Stomach (tissue), 19 donors: ENCODE measurements at places on chromosomes 1 and 21.

- no peak for DNase-seq
These were observed 171.6 kb downstream of the S1PR1 start for GRCh38 chr1:101408212-101409042.

- peak; percentile 30 for DNase-seq
These were observed 188.0 kb downstream of the RERE start for GRCh38 chr1:8629241-8630091.

DNA sequence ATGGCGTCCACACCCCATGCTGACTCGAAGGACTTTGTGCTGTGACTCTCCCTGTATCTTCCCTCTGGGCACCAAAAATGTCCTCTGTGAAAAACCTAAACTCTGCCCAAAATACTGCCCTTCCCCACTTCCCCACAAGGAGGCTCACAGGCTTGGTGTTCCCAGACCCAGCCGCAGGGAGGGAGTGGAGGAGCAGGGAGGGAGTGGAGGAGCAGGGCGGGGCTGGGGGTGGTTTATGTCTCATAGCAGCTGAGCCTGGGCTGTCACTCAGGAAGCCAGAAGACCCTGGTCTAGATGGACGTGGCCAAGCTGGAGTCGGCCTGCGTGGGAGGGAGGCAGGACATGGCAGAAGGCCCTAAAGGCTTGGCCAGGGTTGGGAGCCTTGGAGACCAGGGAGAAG lies 461.7 kb downstream of the PTPRU start:
- peak; percentile 58 for DNase-seq

- no peak for DNase-seq
These were observed 12.7 kb downstream of the UTP11 start for GRCh38 chr1:38025233-38025632.

GRCh38 chr1:233326319-233326718 lies 1.2 kb upstream of the MAP3K21 start:
- DNase-seq = no peak

- DNase-seq = no peak
These were observed 48.3 kb upstream of the LAMC2 start for GRCh38 chr1:183137782-183138181.

DNA sequence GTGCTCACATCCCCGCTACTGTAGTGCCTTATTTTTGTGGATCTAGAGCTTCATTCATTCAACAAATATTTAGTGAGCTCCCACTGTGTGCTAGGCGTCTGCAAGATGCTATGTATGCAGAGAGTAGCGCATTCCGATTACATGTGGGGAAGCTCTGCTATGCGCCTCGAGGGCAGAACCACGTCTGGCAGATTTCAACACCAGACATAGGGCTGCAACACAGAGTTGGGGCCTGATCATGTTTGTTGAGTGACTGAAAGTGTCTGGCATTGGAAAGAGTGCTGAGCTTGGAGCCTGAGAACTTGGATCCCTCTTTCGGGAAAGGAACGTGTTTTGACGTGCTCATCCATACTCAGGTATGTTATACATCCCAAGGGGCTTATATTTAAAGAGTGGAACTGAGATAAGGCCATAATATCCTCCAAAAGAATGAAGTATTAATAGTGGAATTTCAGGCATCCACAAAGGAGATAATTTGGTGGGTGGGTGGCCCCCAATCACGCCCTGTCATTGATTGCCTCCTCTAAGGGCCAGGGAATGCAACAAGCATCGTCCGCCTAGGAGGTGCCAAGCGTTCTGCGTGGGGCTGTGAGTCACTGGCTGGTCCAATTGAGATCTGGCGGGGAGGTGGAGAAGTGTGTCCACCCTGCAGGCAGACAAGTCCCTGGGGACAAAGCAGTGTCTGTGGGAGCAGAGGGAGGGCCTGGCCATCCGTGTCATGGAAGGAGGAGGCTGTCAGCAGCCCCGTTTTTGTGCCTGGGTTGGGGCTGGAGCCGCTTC lies 62.8 kb upstream of the ZBTB40 start:
- no peak for DNase-seq

- DNase-seq = no peak
These were observed 10.3 kb downstream of the SLC1A7 start for GRCh38 chr1:53132176-53132575.

GRCh38 chr1:59057796-59058195 lies 239.1 kb upstream of the FGGY start:
- DNase-seq = no peak

DNA sequence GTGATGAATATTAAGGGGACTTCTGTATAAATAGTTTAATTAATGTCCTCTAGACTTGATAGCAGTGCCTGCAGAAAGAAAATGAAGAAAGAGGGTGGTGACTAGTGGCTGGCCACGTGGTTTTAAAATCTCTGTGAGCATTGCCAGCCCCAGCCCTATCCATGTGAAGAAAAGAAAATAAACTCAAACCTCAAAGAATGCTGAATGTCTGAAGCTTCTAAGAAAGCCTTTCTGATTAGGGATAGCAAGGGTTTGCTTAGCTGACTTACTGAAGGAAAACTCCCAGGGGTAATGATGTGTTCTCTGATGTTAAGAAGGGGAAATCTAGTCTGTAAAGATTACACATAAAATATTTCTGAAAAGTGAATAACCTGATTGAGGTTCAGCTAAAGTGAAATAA lies 31.8 kb downstream of the ADGRL2 start:
- DNase-seq = no peak

DNA sequence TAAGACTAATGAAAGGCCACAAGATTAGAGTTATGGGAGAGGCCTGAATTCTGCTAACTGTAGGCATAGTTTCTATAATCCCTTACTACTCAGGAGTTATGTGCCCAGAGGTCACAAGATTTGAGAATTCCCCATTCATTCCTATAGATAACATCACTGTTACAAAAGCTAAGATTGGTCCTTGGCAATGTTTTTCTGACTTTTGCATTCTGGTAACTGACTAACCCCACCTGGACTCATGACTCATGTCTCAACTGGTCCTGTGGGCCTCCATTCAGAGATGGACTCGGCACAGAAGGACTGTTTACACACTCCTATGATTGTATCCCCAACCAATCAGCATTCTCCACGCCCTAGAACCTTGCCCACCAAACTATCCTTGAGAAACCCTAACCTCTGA lies 249.0 kb upstream of the ZP4 start:
- DNase-seq = no peak

- DNase-seq = no peak
These were observed 29.0 kb downstream of the NEK7 start for GRCh38 chr1:198185759-198186158.

DNA sequence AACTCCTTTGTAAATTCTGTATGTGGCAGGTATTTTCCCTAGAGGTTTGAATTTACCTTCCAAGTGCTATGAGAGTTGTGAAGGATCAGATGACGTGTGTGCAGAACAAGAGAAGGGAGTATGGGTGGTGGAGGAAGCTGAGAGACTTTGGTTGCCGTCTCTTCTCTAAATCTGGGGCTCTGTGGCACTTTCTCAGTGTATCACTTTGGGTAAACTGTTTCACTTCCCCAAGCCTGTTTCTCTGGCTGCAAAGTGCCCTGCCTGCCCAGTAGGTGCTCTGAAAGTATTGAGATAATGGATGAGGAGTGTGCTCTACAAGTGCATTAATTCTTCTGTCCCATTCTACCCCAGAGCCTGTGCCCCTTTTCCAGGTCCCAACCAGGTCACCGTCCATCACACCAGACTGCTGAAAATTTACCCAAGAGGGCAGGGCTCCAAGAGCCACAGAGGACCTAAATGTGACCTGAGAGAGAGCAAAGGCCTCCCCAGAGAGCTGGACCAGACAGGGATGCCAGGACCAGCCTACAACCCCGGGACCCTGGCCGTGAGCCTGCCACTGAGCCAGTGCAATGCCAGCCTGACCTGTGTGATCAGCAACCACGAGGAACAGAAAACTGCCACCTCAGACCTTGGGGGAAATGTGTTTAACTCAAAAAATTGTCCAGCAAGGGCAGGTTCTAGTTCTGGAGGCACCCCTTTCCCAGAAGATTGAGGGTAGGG lies 131.6 kb upstream of the ETV3 start:
- no peak for DNase-seq

- no peak for DNase-seq
These were observed 15.4 kb upstream of the MEX3A start for GRCh38 chr1:156097499-156098178.

- no peak for DNase-seq
These were observed 20.3 kb downstream of the KCNQ4 start for GRCh38 chr1:40803902-40804301.

DNA sequence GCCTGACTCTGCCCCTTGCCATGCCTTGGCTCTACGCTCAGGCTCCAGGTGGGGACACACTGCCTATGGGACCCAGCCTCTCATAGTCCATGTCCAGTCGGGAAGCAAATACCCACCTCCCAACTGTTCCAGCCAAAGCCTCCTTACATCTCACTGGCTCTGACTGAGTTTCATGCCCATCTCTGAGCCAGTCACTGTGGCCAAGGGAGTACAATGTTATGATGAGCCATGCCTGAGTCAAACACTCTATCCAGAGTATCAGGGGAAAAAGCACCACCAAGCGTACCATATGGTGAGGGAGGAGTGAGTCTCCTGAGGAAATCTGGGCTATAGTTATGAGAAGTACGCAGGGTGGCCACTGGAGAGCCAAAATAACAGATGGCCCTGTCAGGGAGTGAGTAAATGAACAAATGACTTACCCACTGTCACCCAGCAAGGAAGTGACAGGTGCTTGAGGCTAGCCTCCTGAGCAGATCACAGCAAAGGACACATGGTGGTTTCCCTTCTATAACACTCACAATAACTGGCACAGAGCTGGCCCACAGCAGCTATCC lies 236.6 kb upstream of the GJB5 start:
- no peak for DNase-seq

GRCh38 chr1:34529935-34530859 lies 224.7 kb upstream of the GJB5 start:
- no peak for DNase-seq

DNA sequence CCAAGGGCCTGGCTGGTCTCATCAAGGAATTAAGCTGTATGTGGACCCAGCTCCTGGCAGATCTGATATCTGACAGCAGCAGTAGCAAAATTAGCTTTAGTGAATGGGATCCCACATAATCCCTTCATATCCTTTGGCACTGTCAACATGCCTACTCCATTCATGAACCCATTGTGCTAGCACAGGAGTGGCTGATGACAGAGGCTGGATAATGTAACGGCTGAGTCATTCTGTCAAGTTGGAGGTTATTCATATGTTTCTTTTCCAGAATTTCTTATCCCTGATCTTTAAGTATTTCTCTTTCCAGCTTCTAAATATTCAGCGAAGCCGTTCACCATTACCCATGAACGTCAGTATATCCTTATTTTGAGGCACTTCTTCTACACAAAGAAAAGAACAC lies 84.3 kb downstream of the EXTL2 start:
- no peak for DNase-seq

DNA sequence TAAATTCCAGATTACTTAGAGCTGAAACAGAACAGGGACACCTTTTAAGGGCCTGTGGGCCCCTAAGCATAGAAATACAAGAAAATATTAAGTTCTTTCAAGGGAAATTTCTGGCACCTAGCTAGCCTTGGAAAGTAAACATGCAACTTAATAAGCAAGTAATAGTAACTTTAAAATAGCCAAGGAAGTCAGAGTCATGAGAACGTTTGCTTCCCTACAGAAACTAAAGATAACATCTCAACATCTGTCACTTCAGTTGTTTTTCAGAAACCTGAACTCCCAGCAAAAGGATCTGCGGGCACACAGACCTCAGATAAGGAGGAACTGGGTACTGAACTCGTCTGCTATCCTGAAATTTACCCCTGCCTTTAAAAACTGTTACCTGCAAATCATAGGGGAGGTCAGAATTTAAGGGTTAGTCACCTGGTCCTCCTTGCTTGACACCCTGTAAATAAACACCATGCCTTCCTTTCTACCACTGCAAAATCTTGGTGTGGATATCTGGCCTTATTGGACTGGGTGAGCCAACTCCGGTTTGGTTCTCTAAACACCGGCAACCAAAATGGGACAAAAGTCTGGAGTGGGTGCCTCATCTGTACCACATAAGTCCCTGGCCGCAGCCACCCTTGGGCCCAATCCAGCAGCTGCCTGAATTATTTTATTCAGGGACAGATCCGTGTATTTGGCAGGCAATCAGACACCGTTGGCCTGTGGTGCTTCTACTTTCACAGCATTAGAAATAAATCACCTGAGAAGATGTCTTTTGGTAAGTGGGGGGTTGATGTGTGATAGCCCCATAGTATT lies 27.9 kb downstream of the NRDC start:
- DNase-seq = no peak

GRCh38 chr1:239772446-239772845 lies 319.2 kb upstream of the FMN2 start:
- no peak for DNase-seq

DNA sequence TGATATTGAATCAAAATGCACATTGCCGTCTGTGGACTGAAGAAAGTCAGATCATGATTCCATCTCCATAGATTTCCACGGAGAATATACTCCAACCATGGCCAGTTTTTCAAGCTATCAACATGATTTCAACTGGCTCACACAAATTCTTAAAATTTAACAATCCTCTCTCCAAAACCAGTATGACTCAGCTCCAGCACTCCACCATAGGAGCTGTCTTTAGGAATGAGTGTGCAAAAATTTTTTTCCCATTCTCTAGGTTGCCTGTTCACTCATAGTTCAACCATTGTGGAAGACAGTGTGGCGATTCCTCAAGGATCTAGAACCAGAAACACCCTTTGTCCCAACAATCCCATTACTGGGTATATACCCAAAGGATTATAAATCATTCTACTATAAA lies 40.8 kb downstream of the RGL1 start:
- no peak for DNase-seq

GRCh38 chr1:172948457-172948856 lies 102.3 kb downstream of the TNFSF18 start:
- no peak for DNase-seq

- peak; percentile 77 for DNase-seq
These were observed 65.8 kb upstream of the VAMP3 start for GRCh38 chr1:7705048-7705907.

DNA sequence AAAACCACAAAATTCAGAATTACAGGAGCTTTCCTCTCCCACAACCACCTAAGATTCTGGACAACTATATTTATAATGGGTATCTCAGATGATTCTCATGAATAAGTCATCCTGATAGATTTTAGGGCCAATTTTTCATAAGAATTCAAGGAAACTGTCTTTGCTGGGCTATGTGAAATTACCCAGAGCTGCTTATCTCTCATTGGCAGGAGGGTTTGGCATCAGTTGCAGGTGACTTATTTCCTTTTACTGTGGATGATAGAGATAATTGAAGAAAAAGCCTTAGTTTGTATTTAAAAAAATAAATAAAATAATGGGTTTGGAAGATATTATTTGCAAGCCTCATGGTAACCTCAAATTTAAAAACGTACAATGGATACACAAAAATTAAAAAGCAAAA lies 38.2 kb upstream of the WDR26 start:
- no peak for DNase-seq

- DNase-seq = peak; percentile 20
These were observed 5.4 kb upstream of the GJA8 start for GRCh38 chr1:147897029-147897752.

GRCh38 chr1:43632135-43632670 lies 17.7 kb upstream of the KDM4A start:
- peak; percentile 28 for DNase-seq

GRCh38 chr1:180155182-180155682 lies 563 bp downstream of the QSOX1 start:
- DNase-seq = no peak
